ENCODE measurements at places on chromosomes 6 and 20. TPM values are rescaled to one million over a fixed set of nuclear protein-coding genes. Genes with fewer than 3 reads are reported as not detected.

DNA sequence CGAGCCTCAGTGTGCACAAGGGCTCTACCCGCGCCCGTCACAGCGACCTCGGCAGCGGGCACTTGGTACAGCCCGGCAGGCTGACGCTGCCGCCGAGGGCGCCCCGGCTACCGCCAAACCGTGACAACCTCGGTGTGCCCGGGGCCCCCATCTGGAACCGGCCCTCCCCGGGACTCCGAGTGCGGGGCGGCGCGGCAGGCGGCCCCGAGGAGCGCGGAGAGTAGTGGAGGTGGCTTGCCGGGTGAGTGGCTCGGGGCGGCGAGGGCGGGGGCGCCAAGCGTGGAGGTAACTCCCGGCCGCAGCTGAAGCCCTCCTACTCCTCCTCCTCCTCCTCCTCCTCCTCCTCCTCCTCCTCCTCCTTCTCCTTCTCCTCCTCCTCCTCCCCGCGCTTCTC lies at the start of gene ISM1:
Gene ISM1 (plus strand): TSS at position 371 of the 394 bp plus-strand sequence. CDS start 503 bp downstream, outside the sequence.
- DNase-seq = no peak

- no peak for DNase-seq
Observed at GRCh38 chr20:25193843-25194242, 1.7 kb upstream of the ENTPD6 start.

- DNase-seq = no peak
Observed at GRCh38 chr6:70111737-70112136, 191.1 kb downstream of the COL9A1 start.

DNA sequence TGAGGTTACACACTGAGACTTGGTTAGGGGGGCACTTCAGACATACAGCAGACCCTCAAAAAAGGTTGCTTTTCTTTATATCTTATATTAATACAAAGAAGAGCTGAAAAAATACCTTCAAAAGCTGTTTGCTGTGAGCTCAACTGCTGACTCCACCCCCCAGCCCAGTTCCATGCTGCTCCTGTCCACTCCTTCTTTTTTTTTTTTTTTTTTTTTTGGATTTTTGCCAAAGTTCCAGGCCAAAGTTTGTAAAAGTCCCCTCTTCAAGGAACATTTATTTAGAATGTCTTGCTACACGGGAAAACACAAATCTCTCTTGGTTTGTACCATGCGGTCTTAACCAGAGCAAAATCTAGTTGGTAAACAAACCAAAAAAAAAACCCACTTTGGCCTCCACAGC lies 85.3 kb upstream of the AKAP12 start:
- no peak for DNase-seq

GRCh38 chr6:43950051-43950605 lies 177.1 kb downstream of the MRPL14 start:
- no peak for DNase-seq

DNA sequence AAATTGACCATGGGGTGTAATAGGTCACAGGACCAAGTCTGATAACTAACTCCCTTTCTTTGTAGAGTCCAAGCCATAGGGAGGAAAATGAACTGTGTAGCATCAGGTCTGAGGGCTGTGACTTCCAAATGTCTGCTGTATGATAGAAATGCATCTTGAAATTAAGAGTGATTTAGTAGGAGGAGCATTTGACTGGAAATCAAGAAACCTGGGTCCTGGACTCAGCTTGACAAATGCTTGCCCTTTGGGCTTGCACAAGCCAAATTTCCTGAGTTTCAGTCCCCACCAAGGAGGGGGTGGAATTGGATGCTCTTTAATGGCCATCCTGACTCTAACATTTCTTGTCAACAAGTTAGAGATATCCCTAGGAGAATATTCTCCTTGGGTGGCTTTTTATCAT lies 187.0 kb downstream of the PDE7B start:
- no peak for DNase-seq

- no peak for DNase-seq
Observed at GRCh38 chr6:99353126-99353525, 3.7 kb upstream of the FAXC start.

- DNase-seq = no peak
Observed at GRCh38 chr6:32290886-32291450, 67.1 kb upstream of the NOTCH4 start.

DNA sequence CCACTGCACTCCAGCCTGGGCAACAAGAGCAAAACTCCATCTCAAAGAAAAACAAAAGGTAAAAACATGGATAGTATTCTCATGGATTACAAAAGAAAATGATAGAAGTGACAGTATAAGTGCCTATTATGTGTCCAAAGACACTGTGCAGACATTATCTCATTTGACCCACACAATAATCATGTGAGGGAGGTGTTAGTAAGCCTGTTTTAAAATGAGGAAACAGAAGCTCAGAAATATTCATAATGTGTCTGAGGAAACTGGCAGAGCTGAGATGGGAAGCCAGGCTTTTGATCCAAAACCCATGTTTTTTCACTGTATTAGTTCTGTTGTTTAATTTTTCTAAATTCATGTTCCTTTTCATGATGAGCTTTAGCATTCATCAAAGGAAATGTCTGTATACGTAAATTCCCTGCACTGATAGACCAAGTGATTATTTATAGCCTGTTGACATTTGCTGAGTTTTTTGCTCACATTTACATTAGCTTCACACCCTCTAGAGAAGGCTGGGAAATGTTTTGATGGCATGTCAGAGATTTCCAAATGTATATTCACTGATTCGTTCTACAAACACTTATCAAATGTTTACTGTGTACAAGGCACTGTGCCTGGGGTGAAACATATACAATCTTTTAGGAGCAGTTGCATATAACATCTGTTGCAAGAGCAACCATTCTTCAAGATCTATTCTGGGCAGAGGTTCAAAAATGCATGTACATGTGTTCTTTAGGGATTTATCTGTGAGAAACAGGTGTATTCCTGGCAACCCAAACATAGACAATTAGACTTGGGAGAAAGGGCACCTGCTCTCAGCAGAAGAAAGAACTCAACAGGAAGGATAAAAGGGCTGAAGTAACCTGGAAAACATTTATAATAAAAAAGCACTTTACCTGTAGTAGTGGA lies 331.5 kb downstream of the SAMD5 start:
- no peak for DNase-seq

- no peak for DNase-seq
Observed at GRCh38 chr6:88476388-88476787, 310.2 kb upstream of the CNR1 start.

DNA sequence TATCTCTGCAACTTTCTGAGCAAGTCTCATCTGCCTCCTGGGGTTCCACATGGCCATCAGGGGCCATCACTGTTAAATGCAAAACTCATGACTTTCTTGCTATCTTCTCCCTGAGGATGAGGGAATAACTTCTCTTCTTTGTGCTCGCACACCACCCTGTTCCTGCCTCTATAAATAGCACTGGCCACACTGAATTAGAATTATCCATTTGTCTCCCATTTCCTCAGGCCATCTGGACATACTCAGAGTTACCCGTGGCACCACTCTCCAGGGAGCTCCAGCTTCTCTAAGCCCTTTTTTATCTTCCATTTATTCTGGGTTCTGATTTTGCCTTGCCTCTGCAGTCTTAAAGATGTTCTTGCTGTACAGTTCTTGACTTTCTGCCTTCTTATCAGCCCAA lies 72.8 kb upstream of the ECI2 start:
- DNase-seq = no peak

GRCh38 chr6:25124216-25124715 lies 154.9 kb upstream of the CARMIL1 start:
- no peak for DNase-seq

Gene PRL
- not detected for total RNA-seq

Gene UBE2V1
- total RNA-seq = 206 TPM

Gene LCA5
- 3.8 TPM for total RNA-seq

Gene PSMB9
- total RNA-seq = 6.7 TPM

Gene POPDC3
- total RNA-seq = 15.1 TPM

All from HFFc6 (cell line).